ENCODE measurements at places on chromosomes 7 and 10. TPM values are rescaled to one million over a fixed set of nuclear protein-coding genes. Genes with fewer than 3 reads are reported as not detected.

The TMEM236 gene
- total RNA-seq = 0.16 TPM

The PTF1A gene
- not detected for total RNA-seq

The ST8SIA6 gene
- total RNA-seq = 12.5 TPM

The SLC16A9 gene
- not detected for total RNA-seq

The ASB4 gene
- total RNA-seq = not detected

The HPS1 gene
- 92.4 TPM for total RNA-seq

- no peak for DNase-seq
These were observed 40.5 kb downstream of the AP3M1 start for GRCh38 chr10:74110120-74110519.

GRCh38 chr10:86306628-86307278 is 59.8 kb downstream of the GRID1 start:
- DNase-seq = no peak

DNA sequence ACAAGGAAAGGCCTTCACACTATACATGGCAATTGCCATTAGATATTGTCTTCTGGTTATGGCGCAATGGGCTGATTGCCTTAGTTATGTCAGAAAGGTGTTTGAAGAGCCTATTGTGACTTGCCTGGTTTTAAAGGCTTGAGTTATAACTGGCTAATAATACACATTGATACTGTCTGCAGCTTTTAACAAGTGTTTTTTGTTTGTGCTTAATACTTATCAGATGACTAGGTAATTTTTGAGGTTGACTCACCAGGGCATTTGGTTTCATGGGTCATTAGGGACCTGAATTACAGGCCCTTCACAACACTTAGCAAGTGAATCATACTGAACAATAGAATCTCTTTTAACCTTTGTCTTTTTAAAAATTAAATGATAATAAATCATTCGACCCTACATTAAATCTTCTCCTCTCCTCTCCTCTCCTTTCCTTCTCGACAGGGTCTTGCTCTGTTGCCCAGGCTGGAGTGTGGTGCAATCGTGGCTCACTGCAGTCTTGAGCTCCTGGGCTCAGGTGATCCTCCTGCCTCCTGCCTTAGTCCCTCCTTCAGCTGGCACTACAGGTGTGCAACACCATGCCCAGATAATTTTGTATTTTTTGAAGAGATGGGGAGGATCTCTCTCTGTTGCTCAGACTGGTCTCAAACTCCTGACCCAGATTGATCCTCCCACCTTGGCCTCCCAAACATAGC is 196.3 kb downstream of the JCAD start:
- DNase-seq = no peak

GRCh38 chr10:107859065-107859464 is 694.6 kb upstream of the SORCS1 start:
- DNase-seq = no peak

- DNase-seq = no peak
These were observed 2.6 kb upstream of the ASCC1 start for GRCh38 chr10:72218726-72219125.

- no peak for DNase-seq
These were observed 174.7 kb upstream of the TNRC18 start for GRCh38 chr7:5598261-5598761.

GRCh38 chr7:55537458-55537990 is 34.8 kb downstream of the VOPP1 start:
- DNase-seq = no peak
